Activated CD4-positive, alpha-beta memory T cell treated with anti-CD3 and anti-CD28 coated beads for 36 hours (primary cell): ENCODE measurements at places on chromosomes 1 and 21.

- no peak for DNase-seq
Measured at GRCh38 chr1:110190282-110190929, 19.7 kb upstream of the KCNC4 start.

GRCh38 chr1:10896673-10897072 lies 100.2 kb upstream of the CASZ1 start:
- DNase-seq, result no peak

DNA sequence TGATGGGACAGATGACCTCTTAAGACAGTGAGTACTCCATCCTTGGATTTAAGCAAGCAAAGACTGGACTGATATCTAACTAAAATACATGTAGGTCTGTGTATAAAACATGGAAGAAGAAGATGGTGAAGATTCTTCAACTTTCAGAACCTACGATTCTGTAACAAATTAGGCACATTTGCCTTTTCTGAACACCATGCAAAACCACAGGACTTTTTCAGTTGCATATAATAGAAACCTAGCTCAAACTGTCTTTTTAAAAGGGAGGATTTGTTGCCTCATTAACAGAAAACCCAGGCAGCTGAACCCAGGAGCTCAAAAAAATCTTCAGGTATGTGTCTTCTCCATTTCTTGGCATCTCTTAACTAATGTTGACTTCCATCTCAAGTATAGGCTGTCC lies 14.7 kb upstream of the TSPAN1 start:
- DNase-seq, result no peak

DNA sequence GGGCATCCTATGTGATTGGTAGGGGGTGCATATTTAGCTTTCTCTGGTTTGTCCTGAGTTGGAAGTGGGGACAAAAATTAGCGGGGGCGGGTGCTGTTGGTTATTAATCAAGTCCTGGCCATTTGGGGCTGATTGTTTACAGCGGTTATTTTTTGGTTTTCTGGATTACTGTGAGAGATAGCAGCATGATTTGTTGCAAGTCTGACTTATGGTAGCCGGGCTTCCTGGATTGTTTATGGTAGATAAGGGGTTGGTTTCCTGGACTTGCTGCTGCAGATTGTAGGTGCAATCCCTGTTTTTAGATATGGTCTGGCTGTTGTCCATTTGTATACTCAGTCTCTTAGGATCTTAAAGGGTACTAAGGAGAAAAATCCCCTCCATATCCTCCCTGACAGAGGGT lies 12.1 kb upstream of the PROK1 start:
- no peak for DNase-seq

- DNase-seq, result no peak
Measured at GRCh38 chr21:38775733-38776132, 30.0 kb upstream of the ETS2 start.

GRCh38 chr1:209513226-209513625 lies 70.3 kb upstream of the CAMK1G start:
- no peak for DNase-seq

DNA sequence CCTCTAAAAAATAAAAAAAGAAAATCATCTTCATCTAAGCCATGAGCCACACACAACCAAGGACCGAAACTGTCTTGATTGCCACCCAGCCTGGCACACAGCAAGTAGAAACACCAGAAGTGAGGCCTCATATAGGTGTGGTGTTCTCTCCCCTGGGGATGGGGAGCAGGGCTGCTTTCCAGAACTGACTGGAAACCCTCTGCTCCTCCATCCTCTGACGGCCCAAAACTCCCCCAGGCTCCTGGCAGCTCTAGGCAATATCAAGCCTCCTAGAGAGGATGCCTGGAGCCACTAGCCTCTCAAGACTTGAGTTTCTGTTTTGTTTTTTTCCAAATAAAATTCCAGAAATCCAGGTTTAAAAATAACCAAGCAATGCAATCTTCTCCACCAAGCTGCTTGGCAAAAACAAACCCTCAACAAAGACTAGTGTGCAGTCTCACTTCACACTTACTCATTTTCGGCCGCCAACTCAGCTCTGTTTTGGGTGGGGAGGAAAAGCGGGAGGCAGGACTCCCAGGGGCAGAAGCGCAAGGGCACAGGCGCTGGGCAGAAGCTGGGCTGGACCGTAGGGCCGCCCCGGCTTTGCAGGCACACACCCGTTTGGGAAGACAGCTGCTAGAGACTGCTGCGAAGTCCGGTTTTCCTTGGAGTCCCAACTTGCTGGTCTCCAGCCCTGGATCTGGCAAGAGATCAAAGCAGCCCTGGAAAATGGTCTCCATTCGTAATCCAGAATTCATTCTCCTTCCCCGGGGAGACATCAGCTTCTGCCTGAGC lies 78.2 kb upstream of the CAPZB start:
- DNase-seq, result no peak

DNA sequence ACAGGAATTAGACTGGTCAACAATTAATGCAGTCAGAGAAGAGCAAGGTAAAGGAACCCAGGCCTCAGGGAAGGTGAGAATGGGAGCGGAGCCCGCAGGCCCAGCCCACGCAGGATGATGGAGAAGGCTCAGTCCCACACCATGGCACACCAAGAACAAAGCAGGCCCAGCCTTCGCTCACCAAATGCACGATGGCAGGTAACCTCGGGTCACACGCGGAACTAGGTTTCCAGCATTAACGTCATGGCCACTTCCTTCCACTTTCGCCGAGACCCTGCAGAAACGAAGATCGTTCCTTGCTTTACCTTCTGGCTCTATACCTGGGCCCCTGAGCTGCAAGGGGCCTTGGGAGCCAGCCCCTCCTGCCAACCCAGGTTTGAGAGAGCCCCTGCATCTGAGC lies 240.2 kb upstream of the C1orf174 start:
- no peak for DNase-seq

DNA sequence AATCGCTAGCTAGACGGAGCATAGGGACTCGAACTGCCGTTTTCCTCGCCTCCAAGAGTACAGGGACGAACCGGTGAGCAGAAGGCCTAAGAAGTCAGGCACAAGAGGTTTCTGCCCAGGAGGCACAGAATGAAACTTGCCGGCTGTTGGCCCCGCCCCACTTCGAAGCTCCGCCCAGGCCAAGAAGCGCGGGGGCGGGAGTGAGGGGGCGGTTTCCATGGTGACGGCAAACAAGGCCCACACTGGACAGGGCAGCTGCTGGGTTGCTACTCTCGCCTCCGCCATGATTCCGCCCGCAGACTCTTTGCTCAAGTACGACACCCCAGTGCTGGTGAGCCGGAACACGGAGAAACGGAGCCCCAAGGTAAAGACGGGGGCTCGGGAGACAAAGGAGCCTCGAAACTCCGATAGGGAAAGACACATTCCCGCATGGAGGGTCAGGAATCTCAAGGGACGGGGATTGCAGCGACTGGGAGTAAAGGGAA lies at the start of gene DNALI1:
TSS of gene DNALI1 (plus strand) at position 229 of the 485 bp plus-strand sequence. CDS start at position 284, 55 bp downstream.
- peak; percentile 52 for DNase-seq

- DNase-seq, result no peak
Measured at GRCh38 chr1:7320661-7321060, 450.4 kb upstream of the VAMP3 start.

DNA sequence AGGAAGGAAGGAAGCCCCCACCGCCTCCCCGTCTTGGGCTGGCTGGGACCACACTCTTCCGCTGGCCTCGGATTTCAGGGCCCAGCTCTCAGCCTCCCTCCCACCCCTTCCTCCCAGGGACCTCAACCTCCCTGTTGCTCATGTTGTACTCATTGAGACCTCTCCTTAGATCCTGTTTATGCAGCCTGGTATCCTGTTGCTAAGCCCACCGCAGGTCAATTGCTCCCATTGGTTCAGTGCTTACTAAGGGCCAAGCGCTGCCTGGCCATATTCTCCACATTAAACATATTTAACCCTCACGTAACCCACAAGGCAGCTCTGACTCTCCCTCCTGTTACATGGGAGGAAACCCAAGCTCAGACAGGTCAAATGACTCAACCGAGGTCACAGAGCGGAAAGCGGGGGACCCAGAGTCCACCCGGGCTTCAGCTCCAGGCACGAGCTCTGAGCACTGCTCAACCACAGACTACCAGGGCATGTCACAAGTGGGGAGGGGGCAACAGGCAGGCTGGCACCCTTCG lies 23.2 kb upstream of the H6PD start:
- no peak for DNase-seq
